Naive thymus-derived CD4-positive, alpha-beta T cell (primary cell): ENCODE measurements at places on chromosomes 11 and 22. TPM values are rescaled to one million over a fixed set of nuclear protein-coding genes. Genes with fewer than 3 reads are reported as not detected.

- DNase-seq: peak; percentile 54
Observed at GRCh38 chr11:44110231-44110679, 14.8 kb downstream of the EXT2 start.

DNA sequence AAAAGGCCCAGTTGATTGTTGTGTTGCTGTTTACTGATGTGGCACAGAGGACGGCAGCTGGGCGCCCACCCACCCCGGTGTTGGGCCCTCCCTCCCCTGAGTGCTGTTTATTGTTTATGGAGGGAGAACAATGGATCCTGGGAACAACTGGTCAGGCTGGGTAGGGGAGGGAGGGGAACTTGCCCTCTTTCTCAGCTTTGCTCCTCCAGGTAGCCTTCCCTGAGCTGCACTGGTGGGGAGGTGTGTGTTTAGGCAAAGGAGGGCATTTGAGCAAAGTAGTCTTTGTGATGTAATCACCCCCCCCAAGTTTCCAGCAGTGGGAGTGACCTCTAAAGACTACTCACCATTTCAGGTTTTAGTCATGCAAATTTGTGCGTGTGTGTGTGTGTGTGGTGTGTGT is 1035.3 kb downstream of the NTM start:
- DNase-seq: no peak

DNA sequence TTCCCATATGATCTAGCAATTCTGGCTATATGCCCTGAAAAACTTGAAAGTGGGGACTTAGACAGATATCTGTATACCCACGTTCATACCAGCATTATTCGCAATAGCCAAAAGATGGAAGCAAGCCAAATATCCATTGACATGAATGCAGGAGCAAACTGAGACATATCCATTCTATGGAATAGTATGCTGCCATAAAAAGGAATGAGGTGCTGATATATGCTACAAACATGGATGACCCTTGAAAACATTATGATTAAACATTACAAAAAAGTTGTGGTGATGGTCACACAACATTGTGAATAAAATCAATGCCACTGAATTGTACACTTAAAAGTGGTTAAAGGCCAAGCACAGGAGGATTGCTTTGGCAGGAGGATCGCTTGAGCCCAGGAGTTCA is 25.5 kb downstream of the MFNG start:
- DNase-seq: no peak

DNA sequence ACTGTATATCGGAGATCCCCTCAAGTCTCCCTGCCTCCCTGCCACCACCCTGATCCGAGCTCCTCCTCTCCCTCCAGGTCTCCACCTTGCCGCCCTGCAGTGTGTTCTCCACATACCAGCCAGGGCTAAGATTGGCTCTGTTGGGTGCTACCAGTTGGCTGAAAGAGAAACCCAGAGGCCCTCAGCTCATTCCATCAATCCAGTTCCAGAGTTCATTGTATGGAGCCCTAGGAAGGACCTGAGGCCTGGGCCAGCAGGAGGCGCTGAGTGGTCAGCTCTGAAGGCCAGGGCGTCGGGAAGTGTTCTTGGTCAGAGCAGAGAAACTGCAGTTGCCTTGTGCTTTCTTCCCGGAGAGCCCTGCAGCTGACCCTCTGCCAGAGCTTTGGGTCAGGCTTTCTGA is 2.2 kb upstream of the TOP3B start:
- DNase-seq: no peak

- no peak for DNase-seq
Observed at GRCh38 chr11:93410441-93410840, 79.9 kb downstream of the DEUP1 start.

DNA sequence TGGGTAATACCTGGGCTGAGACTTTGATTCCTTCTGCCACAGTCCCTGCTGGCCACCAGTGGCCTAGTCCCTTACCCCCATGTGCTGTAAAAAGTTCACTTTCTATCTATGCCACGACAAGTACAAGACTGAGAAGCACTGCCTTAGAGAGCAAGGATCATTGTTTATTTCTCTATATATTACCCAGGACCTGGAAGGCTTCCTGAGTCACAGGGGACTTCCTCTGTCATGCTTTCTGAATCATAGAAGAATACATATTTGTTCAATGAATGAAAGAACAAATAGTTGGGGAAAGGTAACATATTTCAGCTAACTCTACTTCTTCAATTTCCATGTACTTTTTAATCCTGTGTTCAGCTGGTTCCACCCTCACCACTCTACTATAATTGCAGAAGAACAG is 5.5 kb upstream of the SYT9 start:
- DNase-seq: no peak

- no peak for DNase-seq
Observed at GRCh38 chr11:68406324-68407313, 53.9 kb upstream of the PPP6R3 start.

GRCh38 chr11:63764679-63765647 is 3.6 kb downstream of the ZFTA start:
- no peak for DNase-seq

The OPCML gene
- total RNA-seq: not detected

The COPB1 gene
- total RNA-seq: 79.9 TPM

The INS gene
- not detected in 2 replicates for total RNA-seq

The ACTN3 gene
- total RNA-seq: not detected
